ENCODE measurements at places on chromosomes 2 and 18.

DNA sequence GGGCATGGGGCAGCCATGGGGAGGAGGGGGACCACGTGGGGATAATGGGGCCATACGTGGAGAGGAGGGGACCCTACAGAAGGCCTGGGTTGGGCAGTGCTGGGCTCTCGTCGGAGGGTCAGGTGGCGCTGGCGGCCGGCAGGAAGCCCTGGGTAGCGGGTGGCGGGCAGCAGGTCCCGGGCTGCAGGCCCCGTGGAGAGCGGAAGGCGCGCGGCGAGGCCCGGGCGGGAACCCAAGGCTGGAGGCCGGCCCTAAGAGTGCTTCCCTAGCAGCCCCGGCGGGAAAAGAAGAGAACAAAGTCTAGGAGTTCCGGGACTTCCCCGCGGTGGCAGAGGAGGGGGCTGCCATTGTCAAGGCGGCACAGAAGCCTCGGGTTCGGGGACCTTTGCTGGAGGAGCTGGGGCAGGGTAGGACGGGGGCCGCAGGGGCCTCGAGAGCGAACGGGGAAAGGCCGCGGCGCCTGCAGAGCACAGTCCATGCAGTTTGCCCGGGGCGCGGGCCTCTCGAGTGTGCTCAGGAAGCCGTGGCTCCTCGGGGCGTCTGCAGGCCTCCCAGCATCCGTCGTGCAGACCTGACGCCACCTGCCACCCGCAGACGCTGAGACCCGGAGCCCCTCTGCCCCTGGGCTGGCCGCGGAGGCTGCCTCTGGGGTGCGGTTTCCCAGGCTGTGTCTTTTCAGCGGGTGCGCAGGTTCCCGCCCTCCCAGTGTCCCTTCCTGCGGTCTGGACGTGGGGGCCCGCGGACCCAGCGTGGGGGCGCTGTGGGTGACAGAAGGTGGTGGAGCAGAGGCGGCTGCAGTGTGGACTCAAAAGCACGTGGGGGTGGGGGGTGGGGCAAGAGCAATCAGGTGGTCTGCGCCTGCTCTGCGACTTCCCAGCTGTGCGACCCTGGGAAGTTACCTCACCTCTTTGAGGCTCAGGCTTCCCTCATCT, 19.4 kb upstream of the NCL start:
- DNase-seq = peak; percentile 62

DNA sequence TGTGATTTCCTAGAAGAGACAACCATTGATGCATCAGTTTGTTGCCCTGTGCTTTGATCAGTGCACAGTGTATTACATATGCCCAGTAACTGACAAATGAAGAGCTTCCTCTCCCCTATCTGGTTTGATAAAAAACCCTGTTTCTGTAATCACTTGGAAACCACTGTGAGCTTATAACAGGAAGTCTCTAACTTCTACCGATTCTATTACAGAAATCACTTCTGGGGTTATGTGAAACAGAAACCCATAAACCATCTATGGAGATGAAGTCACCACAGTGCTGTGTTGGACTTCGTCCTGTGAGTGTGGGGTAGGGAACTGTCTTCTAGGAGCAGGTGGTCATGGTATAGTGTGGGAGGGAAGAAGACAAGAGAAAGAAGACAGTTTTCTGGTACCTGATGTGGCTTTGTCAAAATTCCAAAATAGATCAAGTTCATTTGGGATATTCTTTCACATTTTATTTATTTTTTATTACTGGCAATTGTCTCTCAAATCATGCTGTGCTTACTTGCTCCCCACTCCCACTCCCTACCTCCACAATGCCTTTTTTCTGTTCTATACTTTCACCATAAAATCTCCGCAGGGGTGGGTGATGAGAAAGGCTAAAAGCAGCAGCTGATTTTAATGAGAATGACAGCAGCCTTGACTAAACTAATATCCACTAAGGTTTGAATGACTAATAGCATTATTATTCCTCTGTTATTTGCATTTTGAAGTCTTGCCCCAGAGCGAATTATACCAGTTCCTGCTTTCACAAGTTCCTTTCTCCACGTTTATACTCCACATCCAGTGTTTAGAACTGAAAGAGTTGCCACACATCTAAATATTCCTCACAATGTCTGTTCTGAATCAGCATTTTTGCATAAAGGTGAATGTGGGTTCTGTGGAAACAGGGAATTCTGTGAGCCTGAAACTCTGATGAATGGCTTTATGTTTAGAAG, 41.7 kb upstream of the RND3 start:
- DNase-seq = no peak

DNA sequence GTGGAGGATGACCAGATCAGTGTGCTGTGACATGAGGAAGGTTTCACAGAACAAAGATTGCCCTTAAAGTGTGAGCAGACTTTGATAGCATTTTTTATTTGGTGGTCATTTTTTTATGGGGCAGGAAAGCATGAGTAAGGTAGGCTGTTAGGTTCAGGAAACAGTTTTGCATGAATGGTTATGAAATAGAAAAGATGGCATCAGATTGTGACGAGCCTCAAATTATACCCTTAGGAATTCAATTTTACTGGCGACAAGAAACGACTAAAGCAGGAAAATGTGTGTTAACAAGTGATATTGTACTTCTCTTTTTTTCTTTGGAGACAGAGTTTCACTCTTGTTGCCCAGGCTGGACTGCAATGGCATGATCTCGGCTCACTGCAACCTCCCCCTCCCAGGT, 44.7 kb downstream of the PIK3C3 start:
- no peak for DNase-seq

DNA sequence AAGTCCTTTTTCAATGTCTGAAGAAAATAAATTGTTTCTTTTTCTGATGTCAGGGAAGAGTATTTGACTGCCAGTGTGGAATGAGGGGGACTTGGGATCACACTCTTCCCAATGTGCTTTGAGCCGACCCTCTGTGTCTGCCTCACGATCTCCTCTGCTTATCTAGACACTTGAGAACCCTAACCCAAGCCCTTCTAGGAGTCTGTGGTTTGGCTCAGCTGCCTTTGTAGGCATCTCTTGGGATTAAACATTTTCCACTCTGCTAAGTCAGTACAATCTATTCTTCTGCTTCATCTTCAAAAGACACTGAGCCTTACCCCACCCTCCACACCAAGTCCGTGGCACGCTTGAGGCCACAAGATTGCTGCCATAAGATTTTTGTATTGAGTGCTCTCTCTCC, 19.4 kb downstream of the FAM110C start:
- no peak for DNase-seq

DNA sequence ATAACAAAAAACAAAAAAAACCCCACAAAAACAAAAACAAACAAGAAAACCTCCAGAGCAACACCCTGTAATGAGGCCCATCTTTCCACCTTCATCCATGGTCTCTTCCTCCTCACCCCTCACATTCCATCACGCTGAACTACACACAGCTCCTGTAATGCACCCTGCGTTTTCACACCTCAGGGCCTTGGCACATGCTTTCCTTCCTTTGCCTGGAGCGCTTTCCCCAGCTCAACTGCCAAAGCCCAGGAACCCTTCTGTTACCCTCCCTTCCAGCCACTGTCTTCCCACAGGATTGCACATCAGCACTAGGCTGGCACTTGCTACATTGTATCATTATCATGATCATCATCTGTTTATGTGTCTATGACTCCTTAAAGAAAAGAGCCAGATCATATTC, 29.4 kb downstream of the TMEM247 start:
- no peak for DNase-seq

- DNase-seq = peak; percentile 79
Observed at GRCh38 chr2:70094978-70095719, 7.9 kb downstream of the PCBP1 start.

- DNase-seq = peak; percentile 67
Observed at GRCh38 chr2:181456660-181457120, 496 bp upstream of the ITGA4 start.

GRCh38 chr2:18814387-18814786, 225.0 kb upstream of the NT5C1B start:
- DNase-seq = no peak

DNA sequence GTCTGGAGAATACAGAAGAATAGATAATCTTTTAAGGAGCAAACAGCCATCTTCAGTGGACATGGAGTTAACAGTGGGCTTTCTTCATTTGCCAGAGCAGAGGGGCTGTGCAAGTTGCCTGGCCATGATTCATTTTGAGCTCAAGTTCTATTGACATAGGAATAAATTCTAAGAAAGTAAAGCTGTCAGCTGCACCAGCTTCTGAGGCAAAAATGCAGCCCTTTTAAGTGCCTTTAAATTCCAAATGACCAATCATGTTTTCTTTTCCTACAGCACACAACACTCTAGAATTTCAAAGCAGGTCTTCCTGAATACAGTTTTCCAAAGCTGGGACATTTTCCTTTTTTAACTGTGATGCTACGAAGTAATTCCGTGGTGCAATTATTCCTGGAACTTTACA, 246.4 kb upstream of the NT5C1B start:
- DNase-seq = no peak

GRCh38 chr2:25567406-25567805, 106.0 kb downstream of the DTNB start:
- peak; percentile 59 for DNase-seq

DNA sequence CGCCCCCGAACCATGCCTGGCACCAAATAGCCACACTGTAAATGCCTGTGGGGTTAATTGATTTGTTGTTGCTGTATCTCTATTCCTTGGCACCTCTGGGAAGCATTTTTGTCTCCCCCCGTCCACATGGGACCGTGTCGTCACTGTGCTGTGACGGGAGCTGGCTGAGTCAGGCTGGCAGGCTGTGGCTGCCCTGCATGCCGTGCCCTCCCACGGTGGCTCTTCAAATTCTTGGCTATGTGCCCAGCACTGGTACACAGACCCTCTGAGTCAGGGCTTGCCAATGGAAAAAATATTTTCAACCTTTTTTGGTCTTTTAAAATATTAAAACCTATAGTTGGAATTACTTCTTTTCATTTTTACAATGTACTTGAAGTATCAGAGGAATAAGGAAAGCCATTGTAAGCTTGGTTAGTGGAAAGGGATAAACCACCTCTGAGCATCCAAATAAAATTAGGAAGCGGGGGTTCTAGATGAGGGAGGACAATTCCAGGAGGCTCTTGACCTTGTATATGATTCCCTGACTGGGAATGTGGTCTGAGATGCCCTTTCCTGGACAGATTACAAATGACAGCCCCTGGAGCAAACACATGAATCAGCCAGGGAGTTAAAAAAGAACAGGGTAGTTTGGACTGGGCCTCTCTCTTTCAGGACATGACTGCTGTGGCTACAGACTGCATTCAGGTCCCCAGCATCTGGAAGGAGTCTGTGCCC, 59.4 kb downstream of the DGKD start:
- DNase-seq = no peak

GRCh38 chr2:134918526-134919340, at the start of gene CCNT2:
Gene CCNT2 (plus strand): TSS chr2:134918822. CDS start chr2:134918855, 33 bp downstream.
- peak; percentile 99 for DNase-seq

DNA sequence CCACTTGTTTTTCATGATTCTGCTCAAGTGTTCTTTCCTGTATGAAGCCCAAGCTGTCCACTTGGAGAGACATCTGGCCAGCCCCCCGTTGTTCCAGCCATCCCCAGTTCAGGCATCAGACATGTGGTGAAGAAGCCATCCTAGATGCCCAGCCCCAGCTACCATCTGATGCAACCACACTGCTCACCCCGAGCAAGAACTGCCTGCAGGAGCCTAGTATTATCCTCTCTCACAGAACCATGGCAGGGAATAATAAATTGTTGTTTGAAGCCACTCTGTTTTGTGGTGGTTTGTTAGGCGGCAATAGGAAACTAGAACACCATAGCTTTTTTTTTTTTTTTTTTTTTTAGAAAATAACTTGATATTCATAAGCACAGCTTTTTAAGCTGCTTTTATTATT, 19.5 kb upstream of the DARS1 start:
- DNase-seq = no peak

- DNase-seq = peak; percentile 44
Observed at GRCh38 chr2:207230261-207231105, 64.7 kb upstream of the KLF7 start.

- no peak for DNase-seq
Observed at GRCh38 chr2:105782646-105783045, 37.9 kb downstream of the NCK2 start.

DNA sequence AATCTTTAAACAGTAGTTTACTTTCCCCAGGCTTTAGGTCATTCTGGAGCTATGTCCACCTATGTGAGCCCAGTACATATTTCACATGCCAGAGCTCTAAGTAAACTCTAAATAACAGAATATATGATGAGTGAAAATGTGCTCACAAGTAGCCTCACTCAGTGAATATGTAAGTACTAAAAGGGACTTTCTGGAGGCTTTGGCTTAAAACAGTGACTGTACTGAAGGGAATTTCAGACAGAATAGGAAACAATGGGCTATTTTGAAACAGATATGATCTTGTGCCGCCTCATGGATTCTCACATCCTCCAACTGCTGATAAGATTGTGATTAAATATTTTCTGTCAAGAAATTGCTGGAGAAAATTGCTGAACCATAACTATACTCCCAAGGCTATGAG, 747.9 kb downstream of the SOCS6 start:
- no peak for DNase-seq

DNA sequence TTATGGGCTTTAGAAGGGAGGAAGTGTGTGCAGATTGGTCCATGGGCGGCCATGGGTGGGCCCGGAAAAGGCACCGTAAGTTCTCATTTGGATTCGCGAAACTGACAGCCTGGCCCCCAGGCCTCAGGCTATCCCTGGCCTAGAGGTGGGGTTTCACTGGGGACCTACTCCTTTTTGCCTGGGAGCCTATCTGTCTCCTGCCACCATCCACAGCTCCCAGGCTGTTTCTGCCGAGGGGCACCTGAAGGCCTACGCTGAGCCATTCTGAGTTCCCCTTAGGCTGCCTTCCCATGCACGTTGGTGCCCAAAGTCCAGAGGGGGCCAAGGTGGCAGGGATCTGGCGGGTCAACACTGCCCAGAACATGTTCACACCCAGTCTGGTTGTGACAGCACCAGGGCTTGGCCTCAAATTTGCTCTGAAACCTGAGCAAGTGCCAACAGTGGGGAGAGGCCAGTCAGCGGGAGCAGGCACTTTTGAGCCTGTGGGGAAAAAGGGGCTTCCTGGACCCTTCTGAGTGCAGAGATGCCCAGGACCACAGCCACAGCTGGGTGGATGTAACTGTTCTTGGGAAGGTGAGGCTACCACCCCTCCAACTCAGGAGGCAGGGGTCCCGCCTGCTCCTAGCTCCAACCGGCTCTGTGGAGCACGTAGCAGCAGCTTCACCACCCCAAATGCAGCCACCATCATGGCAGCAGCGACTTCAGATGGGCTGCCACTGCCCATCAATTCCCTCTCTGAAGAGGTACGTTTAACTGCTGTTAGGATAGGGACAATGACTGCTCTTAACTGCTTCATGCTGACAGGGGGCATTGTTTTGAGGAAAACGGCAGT, 73.6 kb upstream of the ZNF804A start:
- no peak for DNase-seq

DNA sequence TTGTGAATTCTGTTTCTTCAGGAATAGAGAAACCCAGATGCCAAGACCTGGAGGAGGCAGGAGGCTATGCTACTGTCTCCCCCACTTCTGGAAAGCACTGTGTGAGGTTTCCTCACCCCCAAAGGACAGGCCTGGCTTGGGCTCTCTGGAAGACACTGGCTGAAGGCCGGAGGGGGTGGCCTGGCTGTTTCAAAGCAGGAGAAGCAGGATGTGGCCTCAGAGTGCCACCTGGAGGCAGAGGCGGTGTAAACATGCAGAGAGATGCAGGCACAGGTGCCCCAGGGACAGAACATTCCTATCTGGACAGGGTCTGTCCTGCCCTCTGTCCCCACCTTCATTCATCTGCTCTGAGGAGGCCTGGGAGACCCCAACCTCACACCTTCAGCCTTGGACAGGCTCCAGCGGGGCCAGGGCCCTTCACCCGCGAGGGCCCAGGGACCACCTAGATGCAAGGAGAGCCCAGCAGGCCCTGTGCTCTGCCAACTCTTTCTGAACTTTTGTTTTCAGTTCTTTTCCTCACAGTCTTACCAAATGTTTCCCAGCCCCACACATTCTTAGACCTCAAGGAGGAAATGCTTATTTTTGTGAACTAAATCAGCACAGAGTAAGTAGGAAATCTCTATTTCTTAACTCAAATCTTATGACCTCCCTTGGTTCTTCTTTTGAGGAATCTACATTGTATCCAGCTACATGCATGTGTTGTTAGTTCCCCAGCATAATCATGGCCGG, 79.2 kb downstream of the LONRF2 start:
- DNase-seq = peak; percentile 60
